ELR (cell line): ENCODE measurements at places on chromosomes 5 and 9.

DNA sequence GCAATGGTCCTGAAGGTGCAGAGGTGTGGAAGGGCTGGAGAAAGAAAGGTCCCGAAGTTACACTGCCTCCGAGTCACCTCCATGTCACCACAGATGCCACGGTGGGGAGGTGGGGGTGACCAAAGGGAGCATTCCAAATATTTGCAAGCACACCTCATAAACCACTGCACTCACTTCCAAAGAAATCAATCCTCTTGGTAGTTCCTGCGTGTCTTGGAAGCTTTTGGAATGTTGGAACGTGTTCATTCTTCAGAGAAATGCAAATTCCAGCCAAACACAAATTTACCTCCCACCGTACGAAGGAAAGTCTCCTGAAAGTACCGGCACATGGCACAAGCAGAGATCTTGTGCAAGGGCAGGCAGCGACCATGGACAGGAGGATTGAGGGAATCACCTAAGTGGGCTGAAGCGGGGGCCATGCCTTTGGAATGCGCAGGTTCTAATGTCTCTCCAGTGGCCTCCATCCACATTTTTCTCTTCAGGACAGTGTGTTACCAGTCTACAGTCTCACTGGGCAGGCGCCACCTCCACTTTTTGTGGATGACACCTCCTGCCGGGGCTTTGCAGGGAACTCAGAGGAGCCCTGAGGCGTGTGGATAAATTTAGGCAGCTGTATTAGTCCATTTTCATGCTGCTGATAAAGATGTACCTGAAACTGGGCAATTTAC is 54.0 kb downstream of the NSUN2 start:
- no peak for DNase-seq

- DNase-seq: peak; percentile 67
Measured at GRCh38 chr9:32968101-32969011, 33.1 kb downstream of the APTX start.

- no peak for DNase-seq
Measured at GRCh38 chr5:158530115-158530514, 569.6 kb downstream of the EBF1 start.

DNA sequence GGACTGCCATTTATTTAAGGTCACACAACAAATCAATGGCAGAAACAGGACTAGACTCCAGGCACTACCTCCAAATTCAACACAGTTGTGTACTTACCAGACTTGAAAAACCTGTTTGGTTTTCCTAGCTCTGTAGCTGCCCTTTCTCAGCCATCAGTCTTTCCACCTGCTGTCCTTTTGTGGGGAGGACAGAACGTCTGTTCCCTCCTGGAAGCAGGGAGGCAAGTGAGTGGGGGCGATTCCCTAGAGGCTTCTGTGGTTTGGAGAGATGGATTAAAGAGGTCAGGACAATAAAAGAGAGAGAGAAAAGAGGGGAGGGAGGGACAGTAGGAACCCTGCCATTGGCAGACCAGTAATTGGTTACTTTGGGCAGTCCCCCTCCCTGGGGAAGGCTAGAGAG is 14.7 kb downstream of the ASTN2 start:
- no peak for DNase-seq

DNA sequence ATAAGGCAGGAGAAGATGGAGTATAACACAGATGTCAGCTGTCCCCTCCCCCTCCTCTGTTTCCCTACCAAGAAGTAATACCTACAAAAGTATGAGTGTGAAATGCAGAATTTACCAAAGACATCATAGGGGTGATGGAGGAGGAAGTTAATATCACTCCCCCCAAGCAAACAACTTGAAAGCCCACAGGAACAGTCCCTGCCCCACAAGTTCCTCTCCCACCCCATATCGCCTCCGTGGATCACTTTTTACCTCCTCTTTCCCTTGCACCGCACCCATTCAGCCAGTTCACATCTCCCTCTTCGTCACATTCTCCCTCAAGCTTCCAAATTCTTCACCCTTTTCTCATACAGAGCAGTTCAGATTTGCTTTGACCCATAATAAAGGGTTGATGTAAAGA is 7.0 kb upstream of the SIL1 start:
- no peak for DNase-seq

- DNase-seq: peak; percentile 63
Measured at GRCh38 chr5:65213921-65214525, 267.7 kb downstream of the ADAMTS6 start.

DNA sequence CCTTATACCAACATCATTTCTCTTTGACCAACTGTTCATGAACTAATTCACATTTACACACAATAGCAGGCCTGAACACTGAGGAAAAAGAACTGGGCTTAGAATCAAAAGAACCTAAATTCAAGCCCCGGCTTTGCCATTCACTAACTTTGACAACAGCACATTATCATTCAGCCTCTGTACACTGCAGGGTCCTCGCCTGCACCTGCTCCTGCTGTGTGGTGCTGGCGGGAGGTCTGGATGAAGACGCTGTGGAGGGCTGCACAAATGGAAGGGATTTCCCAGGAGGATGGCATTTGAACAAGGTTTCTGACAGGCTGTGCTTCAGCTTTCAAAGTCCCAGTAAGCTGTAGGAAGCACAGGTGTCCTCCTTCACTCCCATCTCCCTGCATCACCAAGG is 151.2 kb downstream of the ZDHHC21 start:
- no peak for DNase-seq
